ENCODE measurements at places on chromosomes 1 and 21.

- no peak for DNase-seq
These were observed 47.1 kb downstream of the PRDM16 start for GRCh38 chr1:3116150-3116510.

DNA sequence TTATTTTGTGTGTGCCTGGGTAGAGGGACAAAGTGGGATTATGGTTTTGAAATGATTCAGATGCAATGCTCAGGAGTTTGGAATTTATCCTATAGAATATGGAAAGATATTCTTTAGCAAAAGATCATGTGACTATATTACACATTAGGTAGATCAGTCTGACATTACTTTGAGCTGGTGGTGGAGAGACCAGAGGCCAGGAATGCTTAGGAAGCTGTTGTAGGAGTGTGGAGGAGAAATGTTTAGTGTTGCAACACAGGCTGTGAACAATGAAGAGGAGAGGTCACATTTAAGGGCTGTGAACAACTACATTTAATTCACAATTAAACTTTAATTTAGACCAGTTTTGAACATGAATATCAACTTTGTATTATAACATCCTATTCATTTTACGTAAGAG is 45.3 kb upstream of the PODN start:
- no peak for DNase-seq

- no peak for DNase-seq
These were observed 591.2 kb upstream of the PTBP2 start for GRCh38 chr1:96130432-96130831.

GRCh38 chr1:19028110-19028509 is 71.6 kb upstream of the IFFO2 start:
- no peak for DNase-seq

DNA sequence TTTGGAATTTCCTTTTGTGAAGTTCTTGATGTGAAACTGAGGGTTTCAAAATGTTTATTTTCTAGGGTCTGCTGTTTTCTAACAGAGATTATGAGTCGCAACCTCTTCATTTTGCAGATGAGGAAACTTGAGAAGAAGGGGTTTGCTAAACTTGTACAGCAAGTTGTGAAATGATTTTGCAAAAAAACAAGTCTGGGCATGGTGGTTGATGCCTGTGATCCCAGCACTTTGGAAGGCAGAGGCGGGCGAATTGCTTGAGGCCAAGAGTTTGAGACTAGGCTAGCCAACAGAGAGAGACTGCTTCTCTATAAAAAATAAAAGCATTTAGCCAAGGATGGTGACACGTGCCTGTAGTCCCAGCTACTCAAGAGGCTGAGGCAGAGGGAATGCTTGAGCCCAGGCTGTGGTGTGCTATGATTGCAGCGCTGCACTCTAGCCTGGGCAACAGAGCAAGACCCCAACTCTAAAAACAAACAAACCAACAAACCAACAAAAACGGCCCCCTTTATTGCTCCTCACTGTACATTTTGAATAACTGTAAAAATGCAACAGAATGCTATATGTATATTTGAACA is 9.9 kb downstream of the TRIM67 start:
- no peak for DNase-seq

- no peak for DNase-seq
These were observed 135.9 kb downstream of the TPR start for GRCh38 chr1:186239171-186239570.

GRCh38 chr1:170494369-170494768 is 37.6 kb upstream of the GORAB start:
- DNase-seq, result no peak

- DNase-seq, result no peak
These were observed 1.0 kb upstream of the HAO2 start for GRCh38 chr1:119367432-119368124.

GRCh38 chr1:162389971-162390370 is 8.4 kb downstream of the C1orf226 start:
- no peak for DNase-seq

- DNase-seq, result no peak
These were observed 5.6 kb downstream of the SETDB1 start for GRCh38 chr1:150931773-150932172.

DNA sequence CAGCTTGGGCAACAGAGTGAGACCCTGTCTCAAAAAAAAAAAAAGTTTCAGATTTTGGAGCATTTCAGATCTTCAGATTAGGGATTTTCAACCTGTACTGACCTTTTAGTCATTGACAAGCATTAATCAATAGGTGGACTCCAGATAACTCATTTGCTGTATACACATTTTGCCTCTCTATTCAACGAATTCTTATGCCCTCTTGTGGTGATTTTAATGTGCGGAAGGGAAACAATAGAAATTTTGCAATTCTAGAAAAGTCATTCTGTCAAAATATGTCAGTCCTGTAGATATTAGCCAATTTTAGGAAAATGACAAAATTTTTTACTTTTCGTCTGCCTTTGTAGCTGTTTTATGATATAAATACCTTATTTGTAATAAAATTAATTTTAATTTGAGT is 11.6 kb upstream of the OR2G2 start:
- DNase-seq, result no peak

- no peak for DNase-seq
These were observed 8.2 kb downstream of the MATN1 start for GRCh38 chr1:30715216-30715615.

- no peak for DNase-seq
These were observed 119.2 kb downstream of the ITSN1 start for GRCh38 chr21:33761441-33762036.

GRCh38 chr1:95642035-95642434 is 408.0 kb downstream of the RWDD3 start:
- DNase-seq, result no peak

GRCh38 chr1:19350566-19350965 is 38.4 kb downstream of the SLC66A1 start:
- DNase-seq, result no peak

- no peak for DNase-seq
These were observed 4.1 kb upstream of the GABRD start for GRCh38 chr1:2014741-2015735.

GRCh38 chr1:193799371-193799770 is 613.0 kb upstream of the B3GALT2 start:
- no peak for DNase-seq

- peak; percentile 90 for DNase-seq
These were observed at the start of gene ZBTB37 for GRCh38 chr1:173868266-173869020. Gene ZBTB37, plus strand, starts transcription at chr1:173868380. Its CDS starts 1,846 bp downstream, at chr1:173870226.

- DNase-seq, result peak; percentile 53
These were observed 28.5 kb upstream of the PKP1 start for GRCh38 chr1:201254625-201255478.

- no peak for DNase-seq
These were observed 71.6 kb downstream of the XCL2 start for GRCh38 chr1:168472223-168472622.

- DNase-seq, result no peak
These were observed 10.8 kb upstream of the EXTL1 start for GRCh38 chr1:26010825-26011224.

DNA sequence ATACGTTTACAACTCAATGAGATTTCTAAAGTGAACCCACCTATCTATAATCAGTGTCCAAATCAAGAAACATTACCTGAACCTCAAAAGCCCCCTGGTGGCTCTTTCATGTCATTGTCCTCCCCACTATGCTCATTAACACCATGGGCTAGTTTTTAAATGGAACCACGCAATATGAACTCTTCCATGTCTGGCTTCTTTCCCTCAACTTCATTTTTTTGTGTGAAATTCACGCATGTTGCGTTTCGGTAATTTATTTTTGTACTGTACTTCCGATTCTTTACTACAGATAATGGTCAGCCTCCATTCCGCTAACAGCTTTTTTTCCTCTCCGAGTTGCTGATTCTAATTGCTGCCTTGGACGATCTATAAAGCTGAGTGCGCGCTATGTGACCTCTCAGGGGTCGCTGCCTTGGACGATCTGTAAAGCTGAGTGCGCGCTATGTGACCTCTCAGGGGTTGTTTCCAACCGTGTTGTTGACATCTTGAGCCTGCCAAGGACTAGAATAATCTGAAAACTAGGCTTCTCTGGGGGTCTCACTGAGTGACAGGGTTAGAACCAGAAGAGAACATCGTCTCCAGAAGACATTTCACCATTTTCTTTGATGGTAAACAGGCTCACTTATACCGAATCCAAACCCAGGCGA is 1.1 kb upstream of the CACYBP start:
- DNase-seq, result peak; percentile 23

DNA sequence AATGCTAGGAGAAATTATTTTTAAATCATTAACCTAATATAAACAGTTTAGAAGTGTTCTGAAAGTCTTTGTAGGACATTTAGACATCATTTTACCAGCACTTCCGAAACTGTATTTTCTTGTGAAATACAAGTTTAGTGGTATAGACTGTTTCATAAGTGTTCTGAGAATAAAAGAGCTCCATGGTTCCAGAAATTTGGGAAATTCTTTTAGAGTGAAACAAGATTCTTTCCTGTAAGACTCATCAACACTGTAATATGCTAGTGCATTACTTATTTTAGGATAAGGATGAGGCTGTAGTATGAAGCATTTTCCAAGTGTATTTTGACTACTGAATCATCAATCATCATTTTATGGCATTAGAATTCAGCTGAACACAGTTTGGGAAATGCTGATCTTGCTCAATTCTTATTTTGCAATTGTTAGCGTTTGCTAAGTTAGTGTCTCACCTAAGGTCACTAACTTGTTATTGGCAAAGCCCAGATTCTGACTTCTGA is 73.4 kb downstream of the CEP350 start:
- DNase-seq, result no peak

DNA sequence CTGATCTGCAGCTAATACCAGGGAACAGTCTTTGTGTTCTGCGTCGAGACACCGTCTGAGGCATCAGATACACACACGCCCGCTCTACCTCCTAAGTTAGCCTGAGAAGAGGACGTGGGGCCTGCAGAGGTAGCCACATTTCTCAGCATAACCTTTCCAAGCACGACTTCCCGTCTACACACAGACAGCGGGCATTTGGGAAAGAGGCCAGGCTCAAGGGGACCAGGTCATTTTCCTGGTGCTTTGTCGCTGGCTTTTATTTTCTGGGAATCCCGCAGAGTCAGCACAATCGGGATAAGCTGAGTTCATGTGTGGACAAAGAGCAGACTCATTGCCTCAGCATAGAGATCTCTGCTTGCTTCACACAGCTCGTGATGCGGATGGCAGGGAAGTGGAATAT is 72.5 kb upstream of the SMYD2 start:
- DNase-seq, result no peak

GRCh38 chr1:209354840-209355165 is 228.7 kb upstream of the CAMK1G start:
- DNase-seq, result no peak
